ENCODE measurements at places on chromosomes 3 and 15. TPM values are rescaled to one million over a fixed set of nuclear protein-coding genes. Genes with fewer than 3 reads are reported as not detected.

GRCh38 chr3:69735893-69736292 is 3.4 kb upstream of the MITF start:
- DNase-seq = no peak
- no peaks in the 10 kb centered on the region for H3K36me3 ChIP-seq
- peaks cover 3% of the 10 kb centered on the region for H3K27me3 ChIP-seq
- no peak overlapping the region for H3K27ac ChIP-seq

DNA sequence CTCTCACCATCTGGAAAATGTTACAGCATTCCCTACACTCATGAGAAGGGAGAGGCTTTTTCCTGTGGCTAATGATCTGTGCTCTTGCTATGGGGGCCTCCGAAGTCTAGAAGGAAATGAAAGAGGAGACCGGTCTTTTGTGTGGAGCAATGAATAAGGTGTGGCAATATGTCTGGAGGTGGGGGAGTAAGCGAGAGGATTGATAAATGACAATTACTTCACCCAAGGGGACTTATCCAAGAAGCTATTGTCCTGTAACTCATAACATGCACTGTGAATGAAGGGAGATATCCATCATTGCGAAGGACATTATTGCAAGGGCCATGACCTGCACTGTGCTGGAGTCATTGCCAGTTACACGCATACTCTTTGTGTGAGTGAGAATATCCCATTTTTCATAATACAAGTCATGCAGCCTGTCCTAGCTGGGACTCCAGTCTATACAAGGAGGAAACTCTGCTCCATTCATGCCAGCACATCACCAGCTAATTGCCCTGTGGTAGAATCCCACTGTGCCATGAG is 37.7 kb upstream of the SYNPR start:
- no peak overlapping the region for H3K4me3 ChIP-seq
- no peaks in the 10 kb centered on the region for H3K27me3 ChIP-seq
- no peaks in the 10 kb centered on the region for H3K4me1 ChIP-seq
- H3K36me3 ChIP-seq = no peaks in the 10 kb centered on the region
- no peak for DNase-seq

- no peaks in the 10 kb centered on the region for H3K36me3 ChIP-seq
- H3K4me3 ChIP-seq = no peak overlapping the region
- H3K27ac ChIP-seq = peak overlapping the region; percentile 43
- peak; percentile 48 for DNase-seq
- no peaks in the 10 kb centered on the region for H3K27me3 ChIP-seq
These were observed 31.2 kb upstream of the USP3 start for GRCh38 chr15:63473007-63473748.

DNA sequence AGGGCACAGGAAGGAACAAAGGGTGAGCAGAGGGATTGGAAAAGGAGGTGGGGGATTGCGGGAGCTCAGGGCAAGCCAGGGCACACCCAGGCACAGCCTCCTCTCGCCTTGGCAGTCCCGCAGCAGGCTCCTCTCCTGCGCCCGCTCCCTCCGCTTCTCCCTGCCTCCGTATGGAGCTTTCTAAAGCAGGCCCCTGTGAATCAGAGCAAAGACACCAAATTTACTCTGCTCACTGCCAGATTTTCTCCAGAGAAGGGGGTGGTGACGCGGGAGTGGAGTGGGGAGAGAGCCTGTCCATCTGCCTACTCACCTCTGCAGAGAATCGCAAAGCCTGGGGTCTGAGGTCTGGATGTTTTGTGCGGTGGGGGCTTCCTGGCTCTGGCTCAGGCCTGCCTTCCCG is 20.0 kb downstream of the ATP2B2 start:
- H3K36me3 ChIP-seq = no peaks in the 10 kb centered on the region
- DNase-seq = no peak
- no peak overlapping the region for H3K4me3 ChIP-seq
- no peaks in the 10 kb centered on the region for H3K4me1 ChIP-seq

- H3K4me3 ChIP-seq = no peak overlapping the region
- DNase-seq = no peak
- H3K36me3 ChIP-seq = no peaks in the 10 kb centered on the region
These were observed 99.6 kb downstream of the TUSC7 start for GRCh38 chr3:116809208-116809607.

GRCh38 chr3:144369129-144369879 is 397.7 kb downstream of the DIPK2A start:
- no peaks in the 10 kb centered on the region for H3K36me3 ChIP-seq
- no peak for DNase-seq
- H3K4me1 ChIP-seq = no peaks in the 10 kb centered on the region
- H3K4me3 ChIP-seq = no peak overlapping the region
- H3K27me3 ChIP-seq = no peaks in the 10 kb centered on the region

DNA sequence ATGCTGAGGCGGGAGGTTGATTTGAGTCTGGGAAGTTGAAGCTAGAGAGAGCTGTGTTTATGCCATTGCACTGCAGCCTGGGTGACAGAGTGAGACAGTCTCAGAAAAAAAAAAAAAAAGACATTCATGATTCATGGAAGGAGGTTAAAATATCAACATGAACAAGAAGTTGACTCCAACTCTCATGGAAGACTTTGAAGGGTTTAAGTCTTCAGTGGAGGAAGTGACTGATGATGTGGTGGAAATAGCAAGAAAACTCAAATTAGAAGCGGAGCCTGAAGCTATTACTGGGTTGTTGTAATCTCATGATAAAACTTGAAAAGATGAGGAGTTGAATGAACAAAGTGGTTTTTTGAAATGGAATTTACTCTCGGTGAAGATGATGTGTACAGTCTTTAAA is 491.8 kb downstream of the SQOR start:
- no peak overlapping the region for H3K27ac ChIP-seq
- H3K4me3 ChIP-seq = no peak overlapping the region
- H3K36me3 ChIP-seq = no peaks in the 10 kb centered on the region
- no peaks in the 10 kb centered on the region for H3K27me3 ChIP-seq

DNA sequence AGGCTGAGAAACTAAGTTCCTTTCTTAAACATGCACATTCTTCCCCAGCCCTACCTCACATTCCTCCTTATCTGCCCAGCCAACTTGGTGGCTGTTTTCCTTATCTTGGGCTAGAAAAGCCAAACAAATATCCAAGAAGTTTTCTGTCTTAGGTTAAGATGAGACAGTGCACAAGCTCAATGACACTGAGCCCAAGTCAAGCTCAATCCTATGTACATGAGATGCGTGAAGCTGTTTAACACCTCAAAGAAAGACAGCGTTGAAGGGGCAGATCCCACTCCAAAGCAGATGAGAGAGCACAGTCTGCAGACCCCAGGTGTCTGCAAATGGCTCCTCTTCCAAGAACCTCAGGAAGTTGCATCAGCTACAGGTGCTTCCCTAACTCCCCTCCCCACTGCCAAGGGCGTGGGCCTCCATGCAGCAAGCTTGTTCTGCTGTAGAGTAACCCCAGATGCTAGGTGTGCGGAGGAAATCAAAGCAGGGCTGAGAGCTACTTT is 16.6 kb downstream of the LRRC2 start:
- no peaks in the 10 kb centered on the region for H3K27me3 ChIP-seq
- no peak overlapping the region for H3K4me3 ChIP-seq
- H3K4me1 ChIP-seq = peaks cover 9% of the 10 kb centered on the region
- no peak overlapping the region for H3K27ac ChIP-seq

GRCh38 chr3:198080521-198081384 is 120.7 kb downstream of the LMLN start:
- H3K27me3 ChIP-seq = peaks cover 10% of the 10 kb centered on the region
- H3K27ac ChIP-seq = no peak overlapping the region
- no peaks in the 10 kb centered on the region for H3K36me3 ChIP-seq
- H3K4me1 ChIP-seq = peaks cover 12% of the 10 kb centered on the region
- H3K4me3 ChIP-seq = peak overlapping the region; percentile 36

- H3K36me3 ChIP-seq = peaks cover 4% of the 10 kb centered on the region
- no peak overlapping the region for H3K4me3 ChIP-seq
- peaks cover 33% of the 10 kb centered on the region for H3K4me1 ChIP-seq
- peak; percentile 52 for DNase-seq
These were observed 16.5 kb downstream of the VIPR1 start for GRCh38 chr3:42518800-42519567.

- peaks cover 5% of the 10 kb centered on the region for H3K36me3 ChIP-seq
- no peaks in the 10 kb centered on the region for H3K27me3 ChIP-seq
- DNase-seq = no peak
- H3K27ac ChIP-seq = no peak overlapping the region
These were observed 56.0 kb downstream of the KLF13 start for GRCh38 chr15:31382713-31383045.

DNA sequence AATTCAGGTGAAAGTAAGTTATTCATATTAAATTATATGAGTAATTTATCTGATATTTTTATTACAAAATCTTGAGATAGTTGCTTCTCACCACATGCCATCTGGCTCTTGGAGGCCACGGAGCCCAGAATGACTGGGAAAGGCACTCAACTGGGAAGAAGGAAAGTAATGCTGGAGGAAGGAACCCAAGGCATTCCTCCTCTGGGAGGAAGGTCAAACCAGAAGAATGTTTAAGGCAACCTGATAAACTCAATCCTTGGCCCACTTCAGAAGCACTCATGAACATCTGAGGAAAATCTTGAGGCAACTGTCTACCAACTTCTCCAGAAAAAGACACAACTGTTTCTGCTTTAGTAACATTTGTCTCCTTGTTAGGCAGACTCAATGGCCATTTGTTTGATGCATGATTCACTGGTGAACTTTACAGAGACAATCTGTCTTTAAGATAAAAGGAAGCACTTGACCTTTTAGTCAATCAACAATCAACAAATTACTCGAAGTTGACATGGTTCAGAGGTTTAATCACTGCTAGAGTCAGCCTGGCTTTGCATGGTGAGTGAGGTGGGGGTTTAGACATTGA is 261.4 kb upstream of the MME start:
- no peak for DNase-seq
- H3K4me3 ChIP-seq = no peak overlapping the region
- no peaks in the 10 kb centered on the region for H3K27me3 ChIP-seq
- H3K36me3 ChIP-seq = no peaks in the 10 kb centered on the region

DNA sequence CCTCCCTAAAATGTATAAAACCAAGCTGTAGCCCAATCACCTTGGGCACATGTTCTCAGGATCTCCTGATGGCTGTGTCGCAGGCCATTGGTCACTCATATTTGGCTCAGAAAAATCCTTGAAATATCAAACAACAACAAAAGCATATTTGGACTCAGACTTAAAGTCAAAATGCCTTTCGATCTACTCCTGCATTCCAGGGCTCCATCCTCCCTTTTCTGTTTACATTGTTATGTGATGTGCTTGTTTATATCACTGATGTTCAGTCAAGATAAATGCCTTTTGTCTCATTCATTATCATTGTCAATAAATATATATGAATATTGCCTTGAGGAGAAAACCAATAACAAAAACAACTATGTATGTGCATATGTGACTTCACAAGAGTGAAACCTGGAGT is 31.7 kb downstream of the HGD start:
- H3K27ac ChIP-seq = no peak overlapping the region
- H3K4me1 ChIP-seq = no peaks in the 10 kb centered on the region
- H3K27me3 ChIP-seq = no peaks in the 10 kb centered on the region

DNA sequence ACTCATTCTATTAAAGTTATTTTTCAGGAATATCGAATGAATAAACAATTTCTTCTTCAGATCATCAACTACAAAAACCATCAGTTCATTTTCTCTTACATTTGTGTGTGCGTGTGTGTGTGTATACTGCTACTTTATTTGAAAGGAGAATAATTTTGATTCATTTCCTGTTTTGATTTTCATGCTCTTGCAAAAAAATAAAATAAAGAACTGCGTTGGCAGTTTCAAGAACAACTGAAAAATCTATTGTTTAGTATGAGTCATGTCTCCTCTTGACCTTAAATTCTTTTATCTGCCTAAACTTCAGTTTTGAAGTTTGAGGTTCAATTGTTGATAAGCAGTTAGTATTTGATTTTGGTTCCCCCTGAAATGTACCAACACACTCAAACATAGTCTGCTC is 540.8 kb downstream of the FGF12 start:
- no peaks in the 10 kb centered on the region for H3K27me3 ChIP-seq
- H3K4me3 ChIP-seq = no peak overlapping the region
- no peak overlapping the region for H3K27ac ChIP-seq
- H3K4me1 ChIP-seq = no peaks in the 10 kb centered on the region

DNA sequence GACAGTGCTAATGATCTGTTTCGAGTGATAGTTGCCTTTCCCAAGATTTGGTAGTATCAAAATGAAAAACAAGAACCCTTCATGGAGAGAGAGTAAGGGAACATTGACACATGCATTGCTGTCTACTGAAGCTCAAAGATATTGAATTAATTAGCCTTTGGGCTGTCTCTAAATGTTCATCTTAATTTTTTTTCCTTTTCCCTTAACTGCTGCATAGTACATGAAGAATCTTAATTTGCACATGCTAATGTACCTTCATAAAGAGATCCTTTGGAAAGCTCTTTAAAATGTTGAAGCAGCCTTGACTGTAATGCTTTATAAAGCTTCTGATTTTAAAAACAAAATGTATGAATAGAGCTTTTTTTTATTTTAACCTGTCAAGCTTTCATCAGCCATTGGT is 452.2 kb downstream of the TUSC7 start:
- no peak overlapping the region for H3K27ac ChIP-seq
- H3K27me3 ChIP-seq = no peaks in the 10 kb centered on the region
- no peak for DNase-seq
- no peaks in the 10 kb centered on the region for H3K4me1 ChIP-seq
- no peak overlapping the region for H3K4me3 ChIP-seq

Gene POTEB2
- not detected for total RNA-seq

Gene PSTPIP1
- total RNA-seq = 233 TPM

Gene C3orf49
- total RNA-seq = not detected

Gene CCR9
- 4.0 TPM for total RNA-seq

Gene IRAK2
- 5.3 TPM for total RNA-seq

Gene LTF
- total RNA-seq = not detected

Gene PLCL2
- 67.1 TPM for total RNA-seq

Gene XCR1
- not detected for total RNA-seq

Gene ZNF660
- total RNA-seq = 0.06 TPM

Gene EPHA3
- not detected for total RNA-seq

Data from CD4-positive, alpha-beta memory T cell (primary cell).